Bronchial smooth muscle cell (primary cell): ENCODE measurements at places on chromosomes 2 and 18. TPM values are rescaled to one million over a fixed set of nuclear protein-coding genes. Genes with fewer than 3 reads are reported as not detected.

CD302 gene
- total RNA-seq, result 3.9 and 4.3 TPM in 2 replicates

POTEJ gene
- not detected in 2 replicates for total RNA-seq

MATN3 gene
- total RNA-seq, result 0.77 and 1.6 TPM in 2 replicates

SIX3 gene
- total RNA-seq, result not detected in 2 replicates

AQP12B gene
- not detected in 2 replicates for total RNA-seq

CTDP1 gene
- total RNA-seq, result 21.6 and 23.4 TPM in 2 replicates

FOXD4L1 gene
- under 0.01 TPM in 1 of 2 replicates, not detected in the other for total RNA-seq

KCNIP3 gene
- total RNA-seq, result 1.4 and 1.6 TPM in 2 replicates

IL36RN gene
- total RNA-seq, result not detected in 2 replicates

EPB41L3 gene
- 91.1 and 127 TPM in 2 replicates for total RNA-seq

PLEKHB2 gene
- total RNA-seq, result 52.9 and 57.7 TPM in 2 replicates

RAB6D gene
- total RNA-seq, result under 0.01 TPM in 2 replicates

ABHD1 gene
- 0.16 TPM in 1 of 2 replicates, not detected in the other for total RNA-seq

CTAGE1 gene
- not detected in 2 replicates for total RNA-seq

UPP2 gene
- total RNA-seq, result 0.09 TPM in 1 of 2 replicates, not detected in the other

OSBPL1A gene
- 47.9 and 59.4 TPM in 2 replicates for total RNA-seq

FHOD3 gene
- total RNA-seq, result 4.3 and 12.9 TPM in 2 replicates

CABYR gene
- 4.7 and 5.0 TPM in 2 replicates for total RNA-seq

C1GALT1C1L gene
- total RNA-seq, result 0.34 and 0.79 TPM in 2 replicates

KRTCAP3 gene
- 0.26 and 0.47 TPM in 2 replicates for total RNA-seq

CXCR1 gene
- not detected in 2 replicates for total RNA-seq

SP140 gene
- 0.32 and 0.34 TPM in 2 replicates for total RNA-seq

PDE11A gene
- total RNA-seq, result under 0.01 and 0.09 TPM in 2 replicates

KIF5C gene
- 0.16 and 0.26 TPM in 2 replicates for total RNA-seq
